H9 (cell line): ENCODE measurements at places on chromosomes 5 and 9. TPM values are rescaled to one million over a fixed set of nuclear protein-coding genes. Genes with fewer than 3 reads are reported as not detected.
A peak's percentile ranks its signal among the peaks of the same experiment; 100 is the strongest.

GRCh38 chr9:133782157-133783130 lies 44.3 kb upstream of the SARDH start:
- DNase-seq: peak; percentile 81

CDK9 gene
- total RNA-seq: 85.7 and 87.8 TPM in 2 replicates

DNA sequence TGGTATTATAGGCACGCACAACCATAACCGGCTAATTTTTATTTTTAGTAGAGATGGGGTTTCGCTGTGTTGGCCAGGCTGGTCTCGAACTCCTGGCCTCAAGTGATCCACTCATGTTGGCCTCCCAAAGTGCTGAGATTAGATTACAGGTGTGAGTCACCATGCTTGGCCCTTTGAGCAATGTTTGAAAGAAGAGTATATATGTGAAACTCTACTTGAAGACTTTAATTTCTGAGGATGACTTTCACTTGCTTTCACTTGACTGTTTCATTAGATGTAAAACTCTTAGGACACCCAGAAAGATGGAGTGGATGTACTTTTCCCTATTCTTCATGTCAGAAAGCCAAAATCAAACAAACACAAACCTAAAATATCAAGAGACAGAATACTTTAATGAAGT lies 43.8 kb upstream of the GAS1 start:
- no peak for DNase-seq

SPATA31C1 gene
- total RNA-seq: 0.15 TPM in 2 replicates

DNA sequence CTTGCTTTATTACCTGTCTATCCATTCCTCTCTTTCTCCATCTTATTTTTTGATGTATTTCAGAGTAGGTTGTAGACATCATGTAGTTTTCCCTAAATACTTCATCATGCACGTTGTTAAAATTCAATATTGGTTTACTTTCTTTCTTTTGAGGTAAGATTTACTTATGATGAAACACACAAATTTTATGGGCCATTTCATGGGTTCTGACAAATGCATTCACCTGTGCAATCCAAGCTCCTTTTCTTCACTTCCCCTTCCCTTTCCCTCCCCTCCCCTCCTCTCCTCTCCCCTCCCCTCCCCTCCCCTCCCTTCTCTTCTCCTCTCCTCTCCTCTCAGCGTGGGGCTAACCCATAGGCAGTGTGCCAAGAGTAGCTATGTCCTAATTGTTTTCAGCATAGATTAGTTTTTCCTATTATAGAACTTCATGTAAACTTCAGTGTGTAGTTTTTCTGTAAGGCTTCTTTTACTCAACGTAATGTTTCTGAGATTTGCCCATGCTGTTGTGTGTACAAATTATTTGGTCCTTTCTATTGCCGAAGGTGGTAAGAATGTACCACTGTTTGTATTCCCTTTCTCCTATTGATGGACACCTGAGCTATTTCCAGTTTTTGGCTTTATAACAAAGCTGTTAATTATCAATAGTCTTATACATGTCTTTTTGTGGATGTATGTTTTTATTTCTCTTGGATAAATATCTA lies 92.9 kb upstream of the CLINT1 start:
- DNase-seq: no peak

GRCh38 chr5:140220698-140221064 lies 45.7 kb downstream of the CYSTM1 start:
- DNase-seq: no peak
